ENCODE measurements at places on chromosomes 13 and 19.

DNA sequence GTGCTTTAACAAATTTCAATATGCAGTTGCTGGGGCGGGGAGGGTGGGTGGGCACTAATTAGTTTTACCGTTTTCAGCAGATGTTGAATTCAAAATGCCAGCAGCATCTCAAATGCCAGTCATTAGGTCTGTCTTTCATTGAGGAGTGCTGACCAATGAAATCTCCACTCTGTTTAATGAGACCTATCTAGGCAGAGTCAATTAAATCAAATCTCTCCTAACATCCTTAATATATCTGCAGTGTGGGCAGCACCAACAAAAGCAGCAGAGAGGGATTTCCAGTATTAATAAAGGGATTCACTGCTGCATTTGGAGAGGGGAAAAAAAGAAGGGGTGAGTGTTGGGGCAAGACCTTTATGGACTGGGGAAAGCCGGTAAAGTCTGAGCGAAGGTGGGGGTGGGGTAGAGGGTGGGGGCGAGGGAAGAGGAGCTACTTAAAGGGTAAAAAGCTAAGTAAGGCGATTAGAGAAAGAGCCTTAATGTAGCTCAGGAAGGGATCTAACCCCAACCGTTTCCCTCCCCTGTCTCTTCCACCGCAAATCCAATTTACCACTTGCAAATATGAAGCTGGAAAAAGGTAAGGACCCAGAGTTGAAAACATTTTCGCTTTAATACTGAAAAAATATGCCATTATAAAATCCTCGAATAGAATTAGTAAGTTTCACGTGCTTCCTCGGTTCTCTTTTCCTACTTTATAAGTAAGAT is 4.5 kb downstream of the SLITRK1 start:
- peak; percentile 52 for DNase-seq

DNA sequence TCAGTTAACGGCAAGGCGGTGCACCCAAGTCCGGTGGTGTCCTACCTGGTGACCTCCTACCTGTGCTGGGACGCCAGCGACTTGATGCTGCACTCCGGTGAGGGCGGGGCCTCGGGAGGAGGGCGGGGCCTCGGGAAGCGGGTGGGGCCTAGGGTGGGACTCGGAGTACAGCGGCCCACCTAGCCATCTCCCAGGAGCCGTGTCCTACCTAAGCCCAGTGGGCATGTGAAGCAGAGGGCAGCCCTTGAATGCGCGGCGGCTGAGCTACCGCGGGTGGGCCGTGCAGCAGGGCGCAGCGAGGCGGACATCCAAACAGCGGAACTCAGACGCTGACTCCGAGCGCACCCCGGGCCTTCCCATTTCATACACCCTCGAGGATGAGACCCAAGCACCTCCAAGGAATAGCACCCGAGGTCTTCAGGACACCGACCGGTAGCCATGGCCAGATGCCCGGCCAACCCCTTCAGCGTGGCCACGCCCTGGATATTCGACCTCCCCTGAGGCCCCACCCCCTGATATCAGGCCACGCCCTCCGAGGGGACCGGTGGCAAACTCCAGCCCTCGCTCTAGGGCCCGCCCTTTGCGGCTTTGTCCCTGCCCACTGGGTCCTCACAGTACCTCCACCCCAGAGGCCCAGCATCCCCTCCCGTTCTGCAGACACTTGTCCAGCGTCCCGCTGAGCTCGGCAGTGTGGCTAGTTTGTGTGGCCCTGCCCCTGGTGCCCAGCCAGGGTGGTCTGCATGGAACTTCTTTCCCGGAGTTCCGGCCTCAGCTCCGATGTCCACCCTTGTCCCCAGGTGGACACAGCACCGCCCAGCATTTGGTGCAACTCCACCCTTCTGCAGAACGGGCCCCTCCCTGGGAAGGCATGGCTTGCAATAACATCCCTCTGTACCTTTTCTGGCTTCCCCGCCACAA is 5.4 kb downstream of the KLK1 start:
- no peak for DNase-seq

- DNase-seq = no peak
These were observed 3.0 kb downstream of the TMEM259 start for GRCh38 chr19:1017906-1018305.

DNA sequence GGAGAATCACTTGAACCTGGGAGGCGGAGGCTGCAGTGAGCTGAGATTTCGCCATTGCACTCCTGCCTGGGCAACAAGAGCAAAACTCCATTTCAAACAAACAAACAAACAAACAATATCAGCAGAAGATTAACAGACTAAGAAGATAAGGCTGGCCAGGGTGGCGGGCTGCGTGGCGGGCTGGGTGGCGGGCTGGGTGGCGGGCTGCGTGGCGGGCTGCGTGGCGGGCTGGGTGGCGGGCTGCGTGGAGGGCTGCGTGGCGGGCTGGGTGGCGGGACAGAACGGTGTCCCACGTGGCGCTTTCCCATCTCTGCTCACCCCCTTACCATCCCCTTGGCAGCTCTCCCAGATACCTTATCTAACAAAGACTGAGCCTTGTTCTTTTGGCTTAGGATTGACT is 196.2 kb downstream of the COL4A1 start:
- DNase-seq = no peak

DNA sequence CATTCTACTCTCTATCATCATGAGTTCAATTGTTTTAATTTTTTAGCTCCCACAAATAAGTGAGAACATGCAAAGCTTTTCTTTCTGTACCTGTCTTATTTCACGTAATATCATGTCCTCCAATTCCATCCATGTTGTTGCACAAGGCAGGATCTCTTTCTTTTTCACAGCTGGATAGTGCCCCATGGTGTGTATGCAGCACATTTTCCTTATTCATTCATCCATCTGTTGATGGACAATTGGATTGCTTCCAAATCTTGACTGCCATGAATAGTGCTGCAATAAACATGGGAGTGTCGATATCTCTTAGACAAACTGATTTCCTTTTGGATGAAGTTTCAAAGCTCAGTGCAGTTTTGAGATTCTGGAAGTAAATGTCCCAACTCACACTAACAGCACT is 326.9 kb downstream of the FGF9 start:
- no peak for DNase-seq

GRCh38 chr19:2149980-2150793 is 1.2 kb downstream of the AP3D1 start:
- DNase-seq = no peak

DNA sequence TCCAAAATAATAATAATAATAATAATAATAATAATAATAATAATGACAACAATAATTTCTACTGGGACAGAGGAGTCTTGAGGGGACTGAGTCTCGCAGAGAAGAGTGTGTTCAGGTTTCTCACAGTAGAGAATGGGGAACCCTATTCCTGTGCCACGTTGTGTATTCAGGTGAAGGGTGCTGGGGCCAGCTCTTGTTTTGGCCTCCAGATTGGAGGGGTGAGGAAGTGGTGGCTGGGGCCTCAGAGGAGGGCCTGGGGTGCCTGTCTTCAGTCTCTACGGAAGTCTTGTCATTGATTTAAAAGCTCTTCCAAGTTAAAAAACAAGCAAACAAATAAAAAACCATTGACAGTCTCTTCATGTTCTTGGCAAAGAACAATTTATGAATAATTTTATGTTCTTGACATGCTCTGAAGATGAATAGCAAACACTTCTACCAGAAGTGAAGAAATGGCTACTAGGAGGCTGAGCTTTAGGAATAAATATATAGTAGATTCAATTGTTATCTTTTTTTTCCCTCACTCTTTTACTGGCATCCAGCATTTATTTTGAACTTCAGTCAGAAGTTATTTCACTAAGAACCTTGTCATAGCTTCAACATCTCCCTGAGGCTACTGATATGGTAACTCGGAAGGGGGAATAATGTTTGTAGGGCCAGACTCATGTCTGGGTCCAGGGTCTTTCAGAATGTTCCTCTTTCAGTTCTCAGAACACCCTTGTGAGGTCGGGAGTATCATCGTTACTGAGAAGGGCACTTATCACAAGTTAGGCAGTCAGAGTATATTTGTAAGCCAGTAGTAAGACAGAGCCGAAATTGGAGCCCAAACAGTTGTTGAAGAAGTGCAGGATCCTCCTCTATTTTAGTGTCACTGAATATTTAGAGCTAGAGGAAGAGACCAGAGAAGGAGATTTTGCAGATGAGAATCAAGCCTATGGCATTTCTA is 13.1 kb downstream of the LRCH1 start:
- DNase-seq = no peak

DNA sequence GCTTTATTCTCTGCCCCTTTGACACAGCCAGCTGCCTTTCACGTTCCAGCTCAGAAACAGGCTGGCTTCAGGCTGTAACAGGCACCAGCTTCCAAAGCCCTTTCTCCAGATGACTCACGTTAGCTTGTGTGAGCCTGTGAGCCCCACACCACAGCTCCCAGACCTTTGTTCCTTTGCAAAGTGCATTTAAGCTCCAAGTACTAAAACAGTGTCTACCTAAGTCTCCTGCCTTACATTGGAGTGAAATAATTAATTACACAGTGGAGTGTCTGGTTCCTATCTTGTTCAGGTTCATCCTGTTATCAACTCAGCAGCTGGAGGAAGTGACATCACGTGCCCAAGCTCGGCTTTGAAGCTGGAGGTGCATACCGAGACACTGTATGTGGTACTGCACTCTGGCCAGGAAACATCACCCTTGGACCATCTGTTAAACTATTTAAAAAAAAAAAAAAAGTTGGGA is 475.8 kb downstream of the FOXO1 start:
- DNase-seq = no peak
